Stimulated activated CD8-positive, alpha-beta memory T cell treated with anti-CD3 and anti-CD28 coated beads, Interleukin-2, amount 100 ng/mL, for 1 hour (primary cell): ENCODE measurements at places on chromosomes 1 and 21.

DNA sequence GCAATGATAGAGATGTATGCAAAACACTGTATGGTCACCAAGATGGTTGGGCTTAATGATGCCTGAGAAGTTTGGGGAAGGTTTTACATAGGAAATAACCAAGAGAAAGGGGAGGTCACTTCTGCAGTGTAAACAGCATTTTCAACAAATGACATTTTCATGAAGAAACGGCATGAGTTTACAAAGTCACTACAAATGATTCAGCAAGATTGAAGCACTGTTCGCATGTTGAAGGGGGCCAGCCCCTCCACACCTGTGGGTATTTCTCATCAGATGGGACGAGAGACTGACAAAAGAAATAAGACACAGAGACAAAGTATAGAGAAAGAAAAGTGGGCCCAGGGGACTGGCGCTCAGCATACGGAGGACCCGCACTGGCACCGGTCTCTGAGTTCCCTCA is 234.1 kb upstream of the POGK start:
- DNase-seq, result no peak

DNA sequence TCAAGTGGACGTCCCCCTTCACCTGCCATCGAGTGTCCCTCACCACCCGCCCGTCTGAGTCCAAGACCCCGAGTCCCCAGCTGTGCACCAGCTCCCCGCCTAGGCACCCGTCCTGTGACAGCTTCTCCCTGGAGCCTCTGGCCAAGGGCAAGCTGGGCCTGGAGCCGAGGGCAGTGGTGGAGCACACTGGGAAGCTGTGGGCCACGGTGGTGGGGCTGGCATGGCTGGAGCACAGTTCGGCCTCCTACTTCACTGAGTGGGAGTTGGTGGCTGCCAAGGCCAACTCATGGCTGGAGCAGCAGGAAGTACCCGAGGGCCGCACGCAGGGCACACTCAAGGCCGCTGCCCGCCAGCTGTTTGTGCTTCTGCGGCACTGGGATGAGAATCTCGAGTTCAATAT is 63.2 kb downstream of the VWA5B1 start:
- no peak for DNase-seq

- no peak for DNase-seq
Observed at GRCh38 chr1:40240390-40240789, 7.3 kb upstream of the TMCO2 start.

- no peak for DNase-seq
Observed at GRCh38 chr1:220922951-220923350, 43.7 kb downstream of the HLX start.

- DNase-seq, result no peak
Observed at GRCh38 chr1:200776949-200777348, 38.3 kb downstream of the CAMSAP2 start.

- no peak for DNase-seq
Observed at GRCh38 chr1:151416231-151416630, 16.9 kb downstream of the PSMB4 start.

DNA sequence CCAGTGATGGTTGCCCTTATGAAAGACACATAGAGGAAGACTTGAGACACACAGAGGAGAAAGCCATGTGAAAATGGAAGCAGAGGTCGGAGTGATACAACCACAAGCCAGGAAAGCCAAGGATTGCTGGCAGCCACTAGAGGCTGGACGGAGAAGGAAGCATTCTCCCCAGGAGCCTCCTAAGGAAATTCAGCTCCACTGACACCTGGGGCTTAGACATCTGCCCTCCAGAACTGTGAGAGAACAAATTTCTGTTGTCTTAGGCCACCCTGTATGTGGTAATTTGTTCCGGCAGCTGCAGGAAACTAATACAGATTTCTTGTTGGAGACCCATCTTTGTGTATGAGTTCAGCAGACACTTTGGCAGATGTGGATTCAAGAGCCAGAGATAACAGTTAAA is 126.9 kb upstream of the ATP1A1 start:
- DNase-seq, result no peak

DNA sequence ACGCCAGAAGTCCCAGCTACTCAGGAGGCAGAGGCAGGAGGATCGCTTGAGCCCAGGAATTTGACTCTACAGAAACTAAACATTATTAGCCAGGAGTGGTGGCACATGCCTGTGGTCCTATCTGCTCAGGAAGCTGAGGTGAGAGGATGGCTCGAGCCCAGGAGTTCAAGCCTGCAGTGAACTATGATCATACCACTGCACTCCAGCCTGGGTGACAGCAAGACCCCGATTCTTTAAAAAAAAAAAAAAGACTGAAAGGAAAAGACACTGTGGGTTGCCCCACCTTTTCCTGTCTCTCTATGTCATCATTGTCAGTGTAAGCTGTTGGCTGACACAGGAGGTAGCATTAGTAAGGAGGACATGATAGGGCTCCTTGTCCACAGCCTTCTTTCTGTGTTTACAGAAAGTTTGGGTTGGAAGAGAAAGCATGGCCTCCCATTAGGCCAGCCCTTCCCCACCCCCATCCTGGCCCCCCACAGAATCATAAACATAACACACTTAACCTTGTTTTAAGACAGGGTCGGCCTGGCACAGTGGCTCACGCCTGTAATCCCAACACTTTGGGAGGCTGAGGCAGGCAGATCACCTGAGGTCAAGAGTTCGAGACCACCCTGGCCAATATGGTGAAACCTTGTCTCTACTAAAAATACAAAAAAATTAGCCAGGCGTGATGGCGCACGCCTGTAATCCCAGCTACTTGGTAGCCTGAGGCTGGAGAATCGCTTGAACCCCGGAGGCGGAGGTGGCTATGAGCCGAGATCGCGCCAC is 20.6 kb upstream of the RCAN3 start:
- no peak for DNase-seq

DNA sequence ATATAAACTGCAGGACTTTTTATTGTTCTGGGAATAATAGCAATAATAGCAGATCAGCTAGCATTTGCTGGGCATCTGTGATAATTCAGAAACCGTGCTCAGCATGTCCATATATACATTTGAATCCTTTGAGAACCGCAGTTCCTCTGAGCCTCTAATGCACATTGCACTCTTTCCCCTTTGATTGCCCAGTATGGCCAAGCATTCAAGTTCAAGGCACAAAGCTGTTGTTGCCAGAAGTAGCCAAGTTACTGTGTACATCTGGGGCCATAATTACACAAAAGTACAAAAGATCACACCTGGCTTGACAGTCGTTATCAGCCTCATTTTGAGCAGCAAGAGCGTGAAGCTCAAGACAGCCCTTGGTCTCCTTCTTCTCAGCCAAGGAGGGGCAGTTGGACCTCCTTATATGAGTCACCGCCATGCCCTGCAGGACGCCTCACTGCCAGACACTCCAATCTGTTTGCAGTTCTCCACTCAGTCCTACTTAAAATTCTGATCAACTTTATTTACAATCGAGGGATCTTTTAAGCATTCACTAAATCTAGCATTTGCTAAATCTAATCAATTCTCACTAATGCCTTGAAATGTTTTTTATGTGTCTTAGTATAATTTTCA is 216.0 kb downstream of the SLC35F3 start:
- no peak for DNase-seq

- DNase-seq, result no peak
Observed at GRCh38 chr1:225441314-225442122, 13.7 kb upstream of the LBR start.

DNA sequence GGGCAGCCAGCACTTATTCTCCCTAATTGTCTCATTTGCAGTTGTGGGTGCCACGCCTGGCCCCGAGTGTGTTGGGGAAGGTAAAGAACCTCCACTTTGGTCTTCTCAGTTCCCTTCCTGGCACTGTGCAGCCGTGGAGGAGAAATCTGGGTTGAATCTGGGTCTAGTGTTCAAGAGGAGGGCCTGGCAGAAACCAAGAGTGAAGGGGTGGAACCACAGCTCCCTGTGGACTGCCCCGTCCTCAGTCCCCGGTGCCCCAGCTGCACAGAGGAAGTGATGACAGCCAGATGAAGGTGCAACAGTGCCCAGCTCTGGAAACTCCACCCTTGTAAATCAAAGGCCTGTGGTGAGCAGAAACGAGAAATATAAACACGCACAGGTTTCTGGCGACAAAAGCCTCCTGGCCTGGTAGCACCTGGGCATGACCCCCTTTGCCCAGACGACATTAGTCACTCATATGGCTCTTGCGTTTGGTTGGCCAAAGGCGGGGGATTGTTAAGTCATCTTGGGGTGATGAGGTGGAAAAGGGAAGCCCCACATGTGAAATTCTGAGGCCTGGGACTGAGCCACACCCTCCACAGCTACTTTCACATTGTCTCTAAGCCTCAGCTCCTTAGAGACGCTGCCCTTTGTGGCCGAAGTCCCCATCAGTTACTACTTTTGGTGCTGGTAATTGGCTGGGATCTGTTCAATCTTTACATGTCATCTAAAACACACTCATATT is 4.2 kb upstream of the ECE1 start:
- peak; percentile 68 for DNase-seq

- DNase-seq, result no peak
Observed at GRCh38 chr1:1223321-1223720, 8.5 kb downstream of the SDF4 start.

DNA sequence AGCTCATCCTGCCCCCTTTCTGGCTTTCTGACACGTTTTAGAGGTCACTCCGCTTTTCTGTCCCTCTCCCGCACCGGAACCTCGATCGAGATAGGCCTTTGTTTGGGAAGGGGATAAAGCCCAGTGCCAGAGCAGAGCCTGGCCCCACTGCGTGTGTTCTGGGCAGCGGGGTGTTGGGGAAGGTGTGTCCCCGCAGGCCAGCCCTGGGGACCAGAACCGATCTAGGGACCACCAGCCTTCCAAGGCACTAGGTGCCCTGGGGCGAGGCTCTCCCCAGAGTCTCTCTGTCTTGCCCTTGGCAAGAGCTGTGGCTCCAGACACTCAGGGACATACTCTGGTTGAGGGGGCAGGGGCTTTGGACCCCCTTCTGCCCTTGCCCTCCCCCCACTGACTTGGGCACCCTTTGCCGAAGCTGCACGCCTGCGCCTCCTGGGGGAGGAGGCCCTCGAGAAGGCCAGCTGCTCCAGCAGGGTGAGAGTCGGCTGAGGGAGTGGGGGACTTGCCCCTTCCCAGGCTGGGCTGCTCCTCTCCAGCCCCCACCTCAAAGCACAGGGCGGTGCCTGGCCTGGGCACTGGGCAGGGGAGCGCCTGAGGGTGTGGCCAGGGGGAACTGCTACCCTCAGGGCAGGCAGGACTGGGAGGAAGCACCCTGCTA is 16.4 kb downstream of the PRXL2B start:
- DNase-seq, result no peak

- no peak for DNase-seq
Observed at GRCh38 chr1:232951180-232951579, 769 bp downstream of the NTPCR start.

DNA sequence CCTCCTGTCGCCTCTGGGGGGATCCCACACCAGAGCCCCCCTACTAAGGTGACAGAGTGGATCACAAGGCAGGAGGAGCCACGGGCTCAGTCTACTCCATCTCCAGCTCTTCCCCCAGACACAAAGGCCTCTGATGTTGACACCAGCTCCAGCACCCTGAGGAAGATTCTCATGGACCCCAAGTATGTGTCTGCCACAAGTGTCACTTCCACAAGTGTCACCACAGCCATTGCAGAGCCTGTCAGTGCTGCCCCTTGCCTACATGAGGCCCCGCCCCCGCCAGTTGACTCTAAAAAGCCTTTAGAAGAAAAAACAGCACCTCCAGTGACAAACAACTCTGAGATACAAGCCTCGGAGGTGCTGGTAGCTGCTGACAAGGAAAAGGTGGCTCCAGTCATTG is 42.2 kb downstream of the ZBTB17 start:
- DNase-seq, result no peak

DNA sequence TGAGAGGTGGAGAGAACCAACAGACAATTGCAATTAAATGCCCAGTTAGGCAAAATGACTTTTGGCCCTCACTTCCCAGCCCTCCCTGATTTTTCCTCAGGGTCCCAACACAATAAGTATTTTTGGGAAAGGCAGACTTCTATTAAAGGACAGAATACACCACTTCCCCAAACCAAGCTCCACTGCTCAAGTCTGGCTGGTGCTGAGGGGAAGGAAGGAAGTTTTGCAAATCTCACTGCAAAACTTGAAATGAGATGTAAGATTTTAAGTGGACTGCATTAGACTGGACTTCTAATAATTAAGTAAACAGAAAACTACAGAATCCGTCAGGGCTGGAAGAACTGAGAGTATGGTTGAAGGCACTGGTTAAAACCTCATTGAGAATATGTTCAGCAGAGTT is 32.2 kb upstream of the CD1D start:
- DNase-seq, result no peak

- no peak for DNase-seq
Observed at GRCh38 chr1:26320896-26321295, 3.1 kb downstream of the CD52 start.

DNA sequence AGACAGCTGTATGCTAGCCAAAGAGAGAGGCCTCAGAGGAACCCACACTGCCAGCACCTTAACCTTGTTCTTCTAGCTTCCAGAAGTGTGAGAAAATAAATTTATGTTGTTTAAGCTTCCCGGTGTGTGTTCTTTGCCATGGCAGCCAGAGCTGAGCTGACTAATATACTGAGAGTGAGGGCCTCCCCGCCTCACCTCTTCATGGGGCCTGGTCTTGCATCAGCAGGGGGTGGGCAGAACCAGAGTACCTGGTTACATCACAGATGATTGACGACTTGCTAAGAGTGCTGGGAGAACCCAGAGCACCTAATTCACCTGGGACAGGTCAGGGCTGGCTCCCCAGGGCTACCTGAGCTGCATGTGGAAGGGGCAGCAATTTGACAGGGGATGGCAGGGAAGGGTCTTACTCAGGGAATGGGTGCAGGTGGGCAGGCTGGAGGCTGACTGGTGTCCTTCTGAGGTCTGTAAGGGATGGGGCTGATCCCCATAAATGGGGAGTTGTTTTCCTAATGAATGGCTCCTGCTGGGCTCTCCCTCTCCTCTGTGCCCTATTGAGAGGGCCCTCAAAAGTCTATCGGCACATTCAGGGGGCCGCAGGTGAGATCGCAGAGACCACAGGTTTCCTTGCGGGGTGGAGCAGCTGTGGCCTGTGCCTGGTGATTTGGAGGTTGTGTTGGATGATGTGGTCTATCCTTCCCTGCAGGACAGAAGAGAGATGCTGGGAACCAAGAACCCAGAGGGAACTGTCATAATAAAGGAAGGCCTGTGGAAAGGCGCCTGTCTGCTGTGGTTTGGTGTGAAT is 60.6 kb upstream of the ETV3 start:
- DNase-seq, result no peak

DNA sequence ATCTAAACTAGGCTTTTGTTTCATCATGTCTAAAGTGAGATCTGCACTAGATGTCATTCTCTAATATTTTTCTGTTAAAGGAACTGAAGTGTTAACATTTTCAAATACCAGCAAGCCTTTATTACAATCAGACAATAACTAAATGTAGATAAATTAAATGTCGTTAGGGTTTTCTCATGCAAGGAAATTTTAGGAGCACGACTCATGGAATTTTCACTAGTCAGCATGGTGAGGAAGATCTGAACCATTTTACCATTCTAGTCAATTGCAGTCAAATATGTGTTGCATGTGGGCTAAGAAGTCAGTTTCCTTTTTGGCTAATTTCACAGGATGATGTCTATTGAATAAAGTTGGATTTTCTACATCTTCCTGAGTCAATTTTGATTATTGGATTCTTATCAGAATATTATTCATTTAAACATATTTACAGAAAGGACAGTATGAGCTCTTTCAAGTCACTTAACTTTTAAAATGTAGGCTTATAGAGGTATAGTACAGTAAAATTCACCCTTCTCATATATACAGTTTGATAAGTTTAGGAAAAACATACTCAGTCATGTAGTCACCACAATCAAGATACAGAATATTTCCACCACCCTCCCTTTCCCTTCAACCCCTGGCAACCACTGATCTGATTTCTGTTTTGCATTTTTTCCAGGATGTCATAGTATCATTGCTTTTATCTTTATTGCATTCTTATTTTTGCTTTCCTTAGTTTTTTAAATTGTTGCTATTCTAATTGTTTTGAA is 9.2 kb downstream of the GCSAML start:
- no peak for DNase-seq

GRCh38 chr1:201019321-201019977 is 4.1 kb downstream of the KIF21B start:
- DNase-seq, result peak; percentile 79
